HT1080 (cell line): ENCODE measurements at places on chromosomes 5 and 9. TPM values are rescaled to one million over a fixed set of nuclear protein-coding genes. Genes with fewer than 3 reads are reported as not detected.

GRCh38 chr5:98796197-98796972 lies 22.9 kb downstream of the RGMB start:
- DNase-seq: peak; percentile 59

- no peak for DNase-seq
These were observed 17.4 kb downstream of the AMBP start for GRCh38 chr9:114060711-114061110.

DNA sequence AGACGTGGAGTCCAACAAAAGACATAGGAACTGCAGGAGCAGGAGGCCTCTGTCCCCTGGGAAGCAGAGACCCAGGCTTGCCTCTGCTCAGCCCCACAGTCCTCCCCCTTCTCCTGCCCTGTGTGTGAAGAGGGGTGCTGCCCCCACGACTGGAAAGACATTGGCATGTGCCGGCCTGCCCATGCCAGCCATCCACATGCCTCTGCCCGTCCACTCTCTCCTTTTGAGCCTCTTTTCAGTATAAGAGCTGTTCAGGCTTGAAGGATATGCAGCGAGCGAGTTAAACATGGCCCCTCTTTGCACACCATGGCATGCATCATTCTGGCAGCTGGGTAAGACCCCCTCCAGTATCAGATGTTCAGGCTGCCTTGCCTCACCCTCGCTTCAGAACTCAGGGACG lies 159.7 kb upstream of the OTULINL start:
- DNase-seq: no peak

DNA sequence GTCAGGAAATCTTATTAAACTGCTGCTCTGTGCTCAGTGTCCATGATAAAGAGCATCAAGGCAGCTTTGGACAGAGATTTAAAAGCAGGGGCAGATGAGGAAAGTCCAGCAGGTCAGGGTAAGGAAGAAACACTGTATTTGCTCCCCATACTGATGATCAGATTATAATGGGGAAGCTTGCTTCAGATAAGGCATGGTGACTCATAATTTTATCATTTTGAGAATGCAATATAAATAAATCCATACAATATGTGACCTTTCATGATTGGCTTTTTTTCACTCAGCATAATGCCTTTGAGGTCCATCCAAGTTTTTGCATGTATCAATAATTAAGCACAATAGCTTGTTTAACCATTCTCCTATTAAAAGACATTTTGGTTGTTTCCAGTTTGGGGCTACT lies 48.1 kb upstream of the LHFPL2 start:
- DNase-seq: no peak

DNA sequence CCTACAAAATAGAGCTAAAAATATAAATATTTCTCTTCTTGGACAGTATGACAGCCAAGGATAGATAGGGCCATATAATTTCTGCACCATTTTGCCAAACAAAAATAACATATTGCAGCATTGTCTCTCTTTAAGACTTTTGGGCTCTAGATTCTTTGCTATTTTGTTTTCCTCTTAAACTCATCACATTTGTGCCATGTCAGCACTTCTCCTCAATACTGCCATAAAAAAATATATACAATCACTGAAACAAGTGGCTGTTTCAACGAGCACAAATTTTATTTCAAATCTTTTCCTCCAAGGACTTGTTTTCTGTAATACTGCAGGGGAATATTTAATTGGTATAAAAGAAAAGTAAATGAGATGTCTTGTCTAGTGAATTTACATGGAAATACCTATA lies 1570.0 kb upstream of the NUDT12 start:
- no peak for DNase-seq

DNA sequence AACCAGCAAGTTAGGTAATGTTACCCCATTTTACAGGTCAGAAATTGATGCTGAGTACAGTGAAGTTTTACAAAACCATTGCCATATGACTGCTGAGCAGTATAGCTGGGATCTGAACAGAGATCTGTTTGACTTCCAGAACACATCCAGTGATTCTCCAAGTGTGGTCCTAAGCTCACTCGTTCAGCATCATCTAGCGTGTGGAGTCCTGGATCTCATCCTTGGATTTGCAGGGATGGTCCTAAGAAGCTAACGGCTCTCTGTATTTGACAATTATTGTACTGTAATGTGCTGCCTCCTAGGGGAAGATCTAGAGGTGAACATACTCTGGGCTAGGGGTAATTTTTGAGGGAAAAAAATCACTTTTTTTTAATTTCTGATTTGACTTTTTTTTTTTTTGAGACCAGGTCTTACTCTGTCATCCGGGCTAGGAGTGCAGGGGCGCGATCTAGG lies 1.4 kb downstream of the SLC26A2 start:
- peak; percentile 60 for DNase-seq

TTC23L gene
- total RNA-seq: not detected in 2 replicates

GRCh38 chr5:133405275-133406034 lies 206.9 kb downstream of the FSTL4 start:
- DNase-seq: no peak

- peak; percentile 34 for DNase-seq
These were observed 18.0 kb upstream of the SMC2 start for GRCh38 chr9:104075801-104076753.

- DNase-seq: no peak
These were observed 14.6 kb upstream of the GCNT1 start for GRCh38 chr9:76444322-76444929.

DNA sequence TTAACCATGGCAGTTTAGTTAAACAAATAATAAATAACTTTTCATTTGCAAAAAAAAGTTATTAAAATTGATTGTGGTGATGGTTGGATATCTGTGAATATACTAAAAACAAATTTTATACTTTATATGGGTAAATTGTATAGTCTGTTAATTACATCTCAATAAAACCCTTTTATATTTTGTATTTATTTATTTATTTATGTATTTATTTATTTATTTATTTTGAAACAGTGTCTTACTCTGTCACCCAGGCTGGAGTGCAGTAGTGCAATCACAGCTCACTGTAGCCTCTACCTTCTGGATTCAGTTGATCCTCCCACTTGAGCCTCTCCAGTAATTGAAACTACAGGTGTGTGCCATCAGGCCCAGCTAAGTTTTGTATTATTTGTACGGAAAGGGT lies 52.4 kb downstream of the OTP start:
- no peak for DNase-seq

DNA sequence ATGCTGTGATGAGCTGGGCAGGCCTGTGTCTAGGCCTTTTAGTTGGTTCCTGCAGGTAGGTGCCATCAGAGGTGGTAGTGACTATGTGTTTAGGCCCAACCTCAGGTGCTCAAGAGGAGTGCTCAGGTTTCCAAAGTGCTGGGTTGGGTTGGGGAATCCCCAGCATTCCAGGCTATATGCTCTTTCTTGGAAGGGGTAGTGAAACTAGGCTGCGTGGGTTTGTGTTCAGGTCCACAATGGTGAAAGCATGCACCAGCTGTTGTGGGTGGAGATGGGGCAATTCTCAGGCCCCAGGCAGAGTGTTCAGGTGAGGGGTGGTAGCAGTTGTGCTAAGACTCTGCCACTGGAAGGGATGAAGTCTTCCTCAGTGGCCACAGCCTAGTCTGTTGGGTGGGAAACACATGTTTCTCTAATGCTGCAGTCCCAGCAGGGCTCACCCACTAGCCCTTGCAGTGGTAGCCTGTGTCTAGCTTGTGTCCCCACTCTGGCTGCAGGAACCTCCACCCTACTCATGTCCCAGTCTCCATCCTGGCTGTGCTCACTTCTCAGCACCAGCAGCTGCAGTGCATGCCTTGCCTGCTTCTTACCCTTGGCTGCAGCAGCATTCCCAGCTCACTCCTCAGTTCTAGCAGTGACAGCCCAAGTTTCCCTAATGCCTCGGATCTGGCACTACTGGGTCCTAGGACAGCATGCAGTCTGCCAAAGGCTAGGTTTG lies 78.9 kb downstream of the FAM170A start:
- DNase-seq: no peak

DNA sequence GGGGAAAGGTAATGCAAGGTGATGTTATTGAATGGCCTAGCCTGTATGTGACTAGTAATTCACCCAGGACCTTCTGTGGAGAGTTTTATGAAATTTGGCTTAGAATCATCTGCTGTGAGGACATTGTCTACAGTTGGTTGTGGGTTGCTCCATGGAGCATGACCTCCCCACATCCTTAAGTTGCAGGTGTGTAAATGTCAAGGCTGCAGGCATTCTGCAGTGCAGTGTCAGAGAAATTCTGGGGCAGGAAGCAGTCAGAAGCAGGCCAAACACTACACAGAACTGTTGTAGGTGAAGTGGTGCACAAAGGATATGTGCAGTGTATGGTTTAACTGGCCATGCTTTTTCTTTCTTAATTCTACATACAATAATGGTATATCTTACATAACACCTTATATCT lies 588.3 kb downstream of the EBF1 start:
- DNase-seq: no peak

DNA sequence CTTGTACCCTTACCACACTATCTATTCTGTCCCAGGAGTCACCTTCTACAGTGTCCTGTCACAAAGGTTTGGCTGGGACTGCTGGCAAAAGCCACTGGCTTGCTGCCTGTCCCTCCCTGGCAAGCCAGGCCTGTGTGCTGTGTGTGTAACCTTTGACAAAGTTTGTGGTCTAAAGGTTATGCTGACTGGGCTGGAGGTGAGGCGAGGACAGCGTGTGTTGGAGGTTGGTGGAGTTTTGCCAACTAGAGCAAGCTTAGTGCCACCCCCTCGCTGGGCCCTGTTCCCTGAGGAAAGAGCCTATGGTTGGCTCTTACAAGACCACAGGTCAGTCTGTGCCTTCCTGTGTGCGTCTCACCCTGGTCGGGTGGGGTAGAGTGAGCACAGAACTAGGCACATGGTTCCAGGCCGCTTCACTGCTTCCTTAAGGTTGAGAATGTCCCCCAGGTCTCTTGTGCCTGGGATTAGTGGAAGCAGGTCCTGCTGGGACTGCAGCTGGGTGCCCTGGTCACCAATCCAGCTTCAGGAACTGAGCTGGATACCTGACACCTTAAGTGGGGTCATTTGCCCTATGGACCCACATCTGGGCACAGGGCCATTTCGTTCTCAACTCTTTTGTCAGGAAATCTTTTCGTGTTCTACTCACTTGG lies 152.2 kb downstream of the GADD45G start:
- DNase-seq: no peak

DNA sequence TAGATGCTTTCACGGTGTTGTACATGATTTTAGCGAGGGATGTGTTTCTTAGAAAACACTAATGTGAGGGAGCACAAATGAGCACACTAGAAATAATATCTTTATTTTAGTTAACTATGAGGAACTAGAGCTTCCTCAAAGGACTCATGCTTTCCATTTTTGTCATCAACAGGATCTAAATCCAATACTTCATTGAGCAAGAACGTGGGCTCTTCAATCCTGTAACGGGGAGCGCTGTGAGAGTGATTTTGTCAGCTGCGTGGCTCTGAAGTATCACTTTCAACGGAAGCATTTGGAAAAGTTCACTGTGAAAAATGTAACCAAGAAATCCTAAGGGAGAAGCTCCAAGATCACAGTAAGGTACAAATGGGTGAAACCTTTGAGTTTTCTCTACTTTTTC lies 93.2 kb downstream of the LIX1 start:
- DNase-seq: no peak

DNA sequence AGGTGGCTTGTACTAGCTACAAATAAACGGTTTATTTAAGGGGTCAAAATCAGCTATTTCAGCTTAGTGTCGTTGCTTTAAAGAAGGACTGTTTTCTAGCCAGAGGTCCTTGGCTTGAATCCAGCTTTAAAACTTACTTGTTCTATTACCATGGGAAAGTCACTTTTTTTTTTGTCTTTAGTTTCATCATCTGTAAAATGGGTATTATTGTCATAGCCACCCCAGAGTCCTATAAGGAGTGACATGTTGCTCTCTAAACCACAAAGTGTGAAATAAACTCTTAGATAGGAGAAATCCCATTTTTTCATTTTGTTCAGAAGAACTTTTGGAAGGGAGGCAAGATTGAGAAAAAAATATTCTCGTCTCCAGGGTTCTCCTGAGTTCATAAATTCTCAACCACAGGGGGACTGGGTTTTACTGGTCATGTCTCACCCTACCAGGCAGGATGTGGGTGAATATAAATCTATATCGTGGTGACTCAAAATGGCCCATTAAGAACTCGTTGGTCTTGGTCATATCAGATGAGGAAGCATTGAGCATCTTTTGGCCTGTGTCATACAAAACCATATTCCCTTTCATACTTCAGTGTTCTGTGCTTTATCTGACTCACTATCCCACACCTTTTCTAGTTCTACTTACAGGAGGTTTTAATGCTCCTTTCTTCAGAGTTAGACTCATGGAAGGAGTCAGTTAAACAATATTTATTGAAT lies 202.7 kb upstream of the NR3C1 start:
- peak; percentile 88 for DNase-seq
